ENCODE measurements at places on chromosomes 5 and 9.

DNA sequence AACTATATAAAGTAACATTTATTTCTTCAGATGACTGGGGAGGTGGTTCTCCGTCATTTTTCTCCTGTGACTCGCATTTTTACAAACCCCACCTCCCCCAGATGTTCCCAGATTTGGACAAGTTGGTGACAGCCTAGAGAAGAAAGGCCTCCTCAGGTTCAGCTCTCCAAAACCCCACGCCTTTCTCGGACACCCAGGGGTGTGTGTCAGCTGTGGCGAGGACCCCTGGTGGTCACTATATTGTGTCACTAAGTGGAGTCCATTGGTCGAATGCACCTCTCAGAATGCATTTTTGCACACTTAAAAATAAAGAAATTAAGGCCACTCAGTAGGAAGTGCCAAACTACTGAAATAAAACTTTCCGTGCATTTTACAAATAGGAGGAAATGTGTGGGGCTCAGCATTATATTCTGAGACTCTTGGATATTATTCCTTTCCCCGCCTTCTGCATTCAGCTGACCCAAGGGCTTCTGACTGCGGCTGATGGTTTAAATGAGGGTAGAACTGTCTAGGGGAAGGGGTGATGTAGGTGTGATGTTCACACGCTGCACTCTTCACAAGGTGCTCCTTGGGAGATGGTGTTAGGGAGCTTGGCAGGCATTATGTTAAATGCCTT, 47.6 kb downstream of the ACO1 start:
- DNase-seq = no peak

DNA sequence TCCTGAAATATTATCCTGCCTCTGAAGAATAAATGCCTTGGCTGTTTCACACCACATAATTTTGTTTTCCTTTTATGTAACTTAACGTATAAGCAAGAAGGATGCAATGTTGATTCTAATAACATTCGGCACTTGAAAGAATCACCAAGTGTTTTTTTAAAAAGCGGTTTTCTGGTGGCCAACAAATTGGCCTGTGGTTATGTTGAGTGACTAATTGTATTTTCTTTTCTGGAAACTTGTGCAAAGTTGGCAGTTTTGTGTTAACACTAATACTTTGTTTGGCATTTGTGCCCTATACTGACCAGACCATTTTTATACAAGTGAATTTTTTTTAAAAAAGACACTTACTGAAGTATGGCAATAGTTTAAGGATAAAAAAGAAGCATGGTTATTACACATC, 452.7 kb downstream of the BNC2 start:
- DNase-seq = no peak

DNA sequence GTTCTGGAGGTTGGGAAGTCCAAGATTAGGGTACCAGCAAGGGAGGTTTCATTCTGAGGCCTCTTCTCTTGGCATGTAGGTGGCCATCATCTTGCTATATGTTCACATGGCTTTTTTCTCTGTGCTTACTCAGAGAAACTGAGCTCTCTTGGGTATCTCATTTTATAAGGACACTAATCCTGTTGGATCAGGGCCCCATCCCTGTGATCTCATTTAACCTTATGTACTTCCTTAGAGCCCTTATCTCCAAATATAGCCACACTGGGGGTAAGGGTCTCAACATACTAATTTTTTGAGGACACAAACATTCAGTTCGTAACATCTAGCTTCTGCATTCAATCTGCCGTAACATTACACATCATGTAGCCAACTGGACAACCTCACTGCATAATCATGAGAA, 6.6 kb downstream of the DHX29 start:
- DNase-seq = no peak

GRCh38 chr5:81533629-81534405, 139.9 kb upstream of the ACOT12 start:
- no peak for DNase-seq

DNA sequence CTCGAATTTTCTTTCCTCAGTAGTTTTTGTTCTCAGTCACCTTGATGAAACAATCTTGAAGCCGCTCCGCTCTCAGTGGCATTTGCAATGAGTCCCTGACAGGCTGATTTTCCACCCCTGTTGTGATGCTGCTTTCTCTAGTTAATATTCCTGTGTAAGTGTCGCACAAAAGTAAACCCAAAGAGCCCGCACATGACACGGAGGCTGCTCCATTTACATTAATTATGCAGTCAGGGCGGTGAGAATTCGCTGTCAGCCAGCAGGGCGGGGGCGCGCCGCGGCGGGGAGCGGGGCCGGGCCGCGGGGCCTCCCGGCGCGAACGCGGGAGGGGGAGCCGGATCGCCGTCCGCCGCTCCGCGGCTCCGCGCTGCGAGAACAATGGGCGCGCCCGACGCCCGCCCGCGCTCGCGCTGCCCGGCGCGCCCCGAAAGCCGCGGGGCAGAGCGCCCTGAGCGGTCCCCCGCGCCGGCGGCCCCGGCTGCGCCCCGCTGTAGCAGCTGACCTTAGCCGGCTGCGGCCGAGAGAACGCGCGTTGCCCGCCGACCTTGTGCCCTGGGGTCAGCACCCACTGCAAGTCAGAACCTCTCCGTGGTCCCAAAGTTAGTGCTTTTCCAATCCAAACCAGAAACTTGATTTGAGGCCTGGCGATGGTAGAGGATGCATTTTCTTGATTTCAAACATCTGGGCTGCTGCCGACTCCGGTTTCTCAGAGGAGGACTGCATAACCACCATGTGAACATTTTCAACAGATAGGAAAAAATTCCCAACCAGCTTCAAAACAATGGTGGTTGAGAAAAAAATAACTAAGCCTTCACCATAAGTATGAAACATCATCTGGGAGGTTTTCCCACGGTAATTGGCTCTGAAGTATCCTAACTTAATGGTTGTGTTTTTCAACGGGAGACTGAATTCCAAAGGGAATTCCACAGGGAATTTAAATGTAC, 142.6 kb downstream of the PBX3 start:
- no peak for DNase-seq

GRCh38 chr9:35105126-35105525, 2.2 kb upstream of the STOML2 start:
- no peak for DNase-seq

DNA sequence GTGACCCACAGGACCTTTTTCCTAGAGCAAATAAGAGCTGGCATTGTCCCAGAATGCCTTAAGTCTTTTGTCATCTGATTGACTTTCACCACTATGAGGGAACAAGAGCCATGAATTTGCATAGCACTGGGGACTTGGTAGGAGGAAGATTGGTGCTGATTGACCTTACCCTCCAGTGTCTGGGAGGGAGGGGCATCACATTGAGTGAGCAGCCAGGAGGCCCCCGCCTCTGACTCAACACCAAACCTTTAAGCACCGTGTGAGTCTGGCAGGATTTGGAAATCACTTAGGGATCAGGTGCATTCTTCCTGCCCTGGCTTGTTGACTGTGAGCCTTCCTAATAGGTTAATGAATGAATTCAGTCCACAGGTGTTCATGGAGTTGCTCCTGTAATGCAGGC, 40.7 kb downstream of the WNK2 start:
- DNase-seq = no peak

DNA sequence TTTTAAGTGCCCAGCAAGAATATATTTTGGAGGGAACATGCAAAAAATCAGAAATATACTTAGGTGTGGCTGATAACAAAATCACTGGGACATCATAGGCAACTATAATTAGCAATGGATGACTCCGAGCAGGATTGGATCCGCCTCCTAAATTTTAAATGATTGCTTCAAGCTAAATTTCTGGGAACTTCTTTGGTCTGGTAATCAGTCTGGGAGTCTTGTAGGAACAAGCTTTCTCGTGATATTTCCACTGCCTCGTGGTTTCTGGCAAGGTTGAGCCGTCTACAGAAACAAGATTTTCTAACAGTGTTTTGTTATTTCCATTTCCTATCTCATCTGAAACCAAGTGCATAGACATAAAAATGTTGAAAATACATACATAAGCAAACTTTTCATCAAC, 232.6 kb downstream of the BNC2 start:
- DNase-seq = no peak

- DNase-seq = no peak
Measured at GRCh38 chr5:146369691-146370090, 31.1 kb downstream of the POU4F3 start.

DNA sequence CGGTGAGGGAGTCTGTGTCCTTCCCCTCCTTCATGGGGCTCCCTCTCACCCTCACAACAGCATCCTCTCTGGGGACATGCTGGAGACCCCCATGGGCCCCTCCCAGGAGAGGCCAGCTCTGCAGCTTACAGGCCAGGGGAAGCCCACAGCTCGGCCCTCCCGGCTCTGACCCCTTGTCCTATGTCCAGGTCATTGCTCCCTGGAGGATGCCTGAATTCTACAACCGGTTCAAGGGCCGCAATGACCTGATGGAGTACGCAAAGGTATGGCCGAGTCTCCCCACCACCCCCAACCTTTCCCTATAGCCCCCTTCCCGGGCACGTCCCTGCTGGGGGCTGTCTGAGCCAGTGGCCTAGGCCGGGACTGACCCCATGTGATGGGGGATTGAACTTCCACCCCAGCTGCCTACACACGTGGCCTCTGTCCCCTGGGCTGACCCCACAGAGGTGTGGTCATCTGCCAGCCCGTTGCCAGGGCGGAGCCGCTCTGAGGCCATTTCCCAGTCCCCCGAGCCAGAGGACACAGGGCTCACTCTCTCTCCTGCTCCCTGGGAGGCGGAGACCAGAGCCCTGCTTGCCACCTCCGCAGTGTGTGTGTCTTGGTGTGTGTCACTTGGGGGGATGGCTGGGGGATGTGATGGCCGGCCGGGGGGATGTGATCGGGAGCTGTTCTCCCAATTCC, 21.9 kb downstream of the ASS1 start:
- DNase-seq = no peak

DNA sequence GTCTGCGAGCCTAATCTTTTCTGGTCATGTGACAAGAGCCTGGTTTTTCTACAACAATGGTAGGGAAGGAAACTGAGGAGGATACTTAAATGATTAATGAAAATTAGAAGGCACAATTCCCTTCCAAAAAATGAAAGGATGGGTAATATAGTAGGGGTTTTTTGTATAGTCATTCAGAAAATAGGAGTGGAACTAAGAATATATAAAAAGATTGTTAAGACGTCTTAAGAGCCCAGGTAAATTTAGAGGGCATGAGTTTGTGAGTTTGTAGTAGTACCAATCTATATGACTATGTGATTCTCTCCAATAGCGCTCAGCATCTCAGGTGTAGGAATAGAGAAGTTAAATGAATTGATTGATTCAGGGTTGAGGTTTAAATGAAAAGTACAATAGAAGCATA, 50.1 kb downstream of the GNG10 start:
- DNase-seq = no peak

GRCh38 chr5:138543730-138544104, 681 bp upstream of the ETF1 start:
- DNase-seq = no peak

DNA sequence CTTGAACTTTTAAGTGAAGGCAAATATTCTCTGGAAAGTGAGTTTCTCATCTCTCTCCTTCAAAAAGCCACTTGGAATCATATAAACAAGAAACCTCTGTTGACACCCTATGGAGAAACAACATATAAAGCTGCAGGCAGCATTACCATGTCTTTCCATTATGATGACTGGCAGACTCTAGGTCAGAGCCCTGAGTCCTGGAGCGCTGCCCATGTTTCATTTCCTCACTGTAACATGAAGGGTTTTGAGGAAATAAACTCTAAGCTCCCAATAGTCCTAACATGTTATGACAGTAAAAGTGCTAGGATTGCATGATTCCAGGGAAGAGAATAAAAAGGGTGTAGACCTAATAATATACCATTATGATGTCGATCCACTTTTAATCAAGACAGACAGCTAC, 220.6 kb downstream of the CTNND2 start:
- no peak for DNase-seq

GRCh38 chr9:121660367-121660766, 8.9 kb downstream of the DAB2IP start:
- no peak for DNase-seq

DNA sequence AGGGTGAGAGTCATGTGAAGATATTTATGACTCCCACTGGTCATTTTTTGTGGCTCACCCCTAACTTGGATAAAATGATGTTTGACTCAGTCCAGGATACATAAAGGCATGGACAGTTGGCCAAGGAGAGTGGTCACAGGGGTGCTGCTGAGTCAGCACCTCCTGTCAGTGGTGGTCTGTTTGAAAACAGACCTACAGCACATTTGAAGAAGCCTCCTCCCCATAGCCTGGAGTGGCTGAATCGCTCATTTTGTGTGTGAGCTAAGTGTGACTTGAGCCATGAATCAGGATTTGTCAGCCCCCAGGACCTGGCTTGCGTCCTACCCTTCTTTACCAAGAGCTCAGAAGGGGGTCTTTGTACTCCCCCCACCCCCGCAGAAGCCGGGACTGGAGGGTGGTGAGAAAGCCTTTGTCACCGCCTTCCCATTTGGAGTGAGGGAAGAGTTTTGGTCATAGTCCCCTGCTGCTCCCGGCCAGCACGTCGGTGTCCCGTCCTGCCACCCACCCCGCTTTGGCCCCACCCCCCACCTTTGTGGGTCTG, 35.6 kb downstream of the TRIO start:
- no peak for DNase-seq

- no peak for DNase-seq
Measured at GRCh38 chr9:110248361-110248760, 7.9 kb downstream of the TXN start.

DNA sequence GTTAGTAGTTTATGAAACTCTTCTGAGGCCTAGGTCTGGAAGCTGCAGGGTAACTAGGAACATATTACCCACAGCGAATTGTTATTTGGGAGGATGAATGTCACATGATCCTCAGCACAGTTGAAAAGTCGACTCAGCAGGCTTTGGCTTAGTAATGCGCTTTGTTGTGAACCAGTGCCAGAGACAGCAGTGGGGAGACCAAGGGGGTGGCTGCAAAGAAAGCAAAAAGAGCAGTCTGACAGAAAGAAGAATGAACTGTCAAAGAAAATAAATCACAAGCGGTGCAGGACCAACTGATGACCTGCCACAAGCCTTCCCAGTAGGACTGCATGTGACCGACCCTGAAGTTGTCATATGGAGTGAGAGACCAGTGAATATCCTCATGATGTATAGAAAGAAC, 170.0 kb downstream of the CCDC171 start:
- DNase-seq = no peak

DNA sequence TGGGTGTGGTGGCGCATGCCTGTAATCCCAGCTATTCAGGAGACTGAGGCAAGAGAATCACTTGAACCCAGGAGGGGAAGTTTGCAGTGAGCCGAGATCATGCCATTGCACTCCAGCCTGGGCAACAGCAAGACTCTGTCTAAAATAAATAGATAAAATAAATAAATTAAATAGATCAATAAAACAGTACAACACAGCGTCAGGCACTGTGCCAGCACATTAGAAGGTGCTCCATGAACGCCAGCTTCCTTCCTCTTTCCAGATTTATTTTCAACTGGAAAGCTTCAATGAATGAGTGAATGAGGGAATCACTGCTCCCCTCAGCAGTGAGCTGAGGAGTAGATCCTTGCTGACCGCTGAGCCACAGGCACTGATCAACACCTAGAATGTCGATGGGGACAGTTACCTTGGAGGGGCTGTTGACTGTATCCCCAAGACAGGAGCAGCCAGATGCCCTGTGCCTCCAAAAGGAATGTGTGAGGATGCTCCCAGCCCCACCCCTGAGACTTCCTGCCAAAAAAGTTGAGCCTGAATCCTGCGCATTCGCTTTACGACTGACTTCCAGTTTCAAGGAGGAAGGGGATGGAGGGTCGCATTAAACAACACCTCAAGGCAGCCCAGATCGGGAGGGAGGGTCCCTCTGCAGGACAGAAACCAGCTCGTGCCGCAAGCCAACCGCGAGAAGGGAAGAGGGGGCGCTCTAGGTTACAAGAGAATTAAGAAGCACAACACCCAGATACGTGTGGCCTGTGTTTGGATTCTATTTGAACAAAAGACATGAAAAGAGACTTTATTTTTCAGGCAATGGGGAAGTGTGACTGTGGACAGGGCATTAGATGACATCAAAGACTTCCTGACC, 54.0 kb upstream of the CNOT6 start:
- DNase-seq = no peak

GRCh38 chr9:87725900-87726709, at the start of gene CTSL:
CTSL (plus strand) TSS chr9:87726119; CDS start chr9:87727604, 1,485 bp downstream.
- DNase-seq = no peak
